Stomach (tissue), 19 donors: ENCODE measurements at places on chromosomes 5 and 9. TPM values are rescaled to one million over a fixed set of nuclear protein-coding genes. Genes with fewer than 3 reads are reported as not detected.
A peak's percentile ranks its signal among the peaks of the same experiment; 100 is the strongest.

FBLL1 gene
- not detected for total RNA-seq

ZDHHC11 gene
- 18.9 TPM for total RNA-seq

NTRK2 gene
- 8.8 TPM for total RNA-seq

IFNK gene
- total RNA-seq, result not detected

GRCh38 chr5:23071682-23072081 lies 218.5 kb upstream of the CDH12 start:
- H3K36me3 ChIP-seq, result no peaks in the 10 kb centered on the region
- H3K27me3 ChIP-seq, result no peaks in the 10 kb centered on the region
- no peak overlapping the region for H3K4me3 ChIP-seq
- no peak overlapping the region for H3K27ac ChIP-seq

GRCh38 chr9:71783120-71783523 lies 14.8 kb upstream of the CEMIP2 start:
- no peaks in the 10 kb centered on the region for H3K36me3 ChIP-seq
- H3K27ac ChIP-seq, result no peak overlapping the region
- H3K4me1 ChIP-seq, result no peaks in the 10 kb centered on the region
- H3K27me3 ChIP-seq, result no peaks in the 10 kb centered on the region

- H3K4me3 ChIP-seq, result no peak overlapping the region
- DNase-seq, result no peak
- peaks cover 18% of the 10 kb centered on the region for H3K36me3 ChIP-seq
- H3K27ac ChIP-seq, result no peak overlapping the region
- no peaks in the 10 kb centered on the region for H3K27me3 ChIP-seq
- H3K4me1 ChIP-seq, result peaks cover 12% of the 10 kb centered on the region
Measured at GRCh38 chr9:19456426-19456825, 47.6 kb downstream of the ACER2 start.

- H3K4me3 ChIP-seq, result no peak overlapping the region
- H3K27ac ChIP-seq, result no peak overlapping the region
- DNase-seq, result no peak
- no peaks in the 10 kb centered on the region for H3K27me3 ChIP-seq
- no peaks in the 10 kb centered on the region for H3K4me1 ChIP-seq
Measured at GRCh38 chr9:86035827-86036440, 63.4 kb downstream of the GOLM1 start.

- H3K4me1 ChIP-seq, result no peaks in the 10 kb centered on the region
- DNase-seq, result no peak
- H3K4me3 ChIP-seq, result no peak overlapping the region
- H3K27ac ChIP-seq, result no peak overlapping the region
- no peaks in the 10 kb centered on the region for H3K27me3 ChIP-seq
Measured at GRCh38 chr5:127085371-127085770, 12.1 kb upstream of the C5orf63 start.

DNA sequence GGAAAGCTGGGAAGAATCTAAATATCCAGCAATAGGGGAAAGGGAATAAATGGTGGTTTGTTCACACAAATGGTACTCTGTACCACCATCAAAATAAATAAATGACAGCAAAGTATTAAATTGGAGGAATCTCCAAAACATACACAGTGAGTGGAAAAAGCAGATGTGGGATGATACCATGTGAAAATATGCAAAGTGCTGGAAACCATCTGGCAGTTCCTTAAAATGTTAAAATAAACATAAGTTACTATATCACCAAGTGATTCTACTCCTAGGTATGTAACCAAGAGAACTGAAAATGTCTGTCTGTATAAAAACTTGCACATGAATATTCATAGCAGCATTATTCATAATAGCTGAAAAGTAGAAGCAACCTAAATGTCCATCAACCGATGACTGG lies 41.9 kb upstream of the TEX48 start:
- DNase-seq, result no peak
- no peak overlapping the region for H3K4me3 ChIP-seq
- H3K27me3 ChIP-seq, result no peaks in the 10 kb centered on the region
- H3K27ac ChIP-seq, result no peak overlapping the region

DNA sequence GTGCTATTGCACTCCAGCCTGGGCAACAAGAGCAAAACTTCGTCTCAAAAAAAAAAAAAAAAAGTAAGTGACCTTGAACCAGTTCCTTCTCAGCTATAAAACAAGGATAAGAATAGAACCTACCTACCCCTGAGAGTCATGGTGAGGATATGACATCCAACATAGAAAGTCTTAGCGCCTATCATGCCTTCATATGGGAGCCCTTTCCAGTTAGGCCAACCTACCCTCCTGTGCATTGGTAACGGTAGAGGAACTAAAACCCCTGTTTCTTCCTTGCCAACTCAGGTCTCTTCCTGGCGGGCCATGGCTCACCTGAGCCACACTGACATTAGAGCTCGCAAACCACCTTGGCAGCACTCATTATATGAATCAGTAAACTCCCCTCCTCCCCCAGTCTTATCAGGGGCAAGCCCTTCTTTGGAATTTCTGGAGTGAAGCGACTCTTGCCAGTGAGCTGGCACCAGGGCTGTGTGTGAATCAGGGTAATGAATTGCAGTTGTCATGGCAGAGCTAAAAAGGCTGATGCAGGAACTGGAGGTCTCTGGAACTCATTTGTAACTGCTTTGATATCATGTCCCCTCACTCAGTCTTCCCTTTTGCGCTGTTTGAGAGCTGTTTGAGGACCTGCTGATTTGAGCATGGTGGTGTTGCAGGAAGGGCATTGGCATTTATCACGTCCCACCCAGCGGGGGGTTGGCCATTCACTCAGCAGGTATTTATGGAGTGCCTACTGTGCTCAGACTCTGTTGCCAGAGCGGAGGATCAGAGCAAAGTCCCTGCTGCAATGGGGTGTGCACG lies 10.3 kb downstream of the WWC1 start:
- peak overlapping the region; percentile 66 for H3K27ac ChIP-seq
- H3K36me3 ChIP-seq, result no peaks in the 10 kb centered on the region
- H3K4me1 ChIP-seq, result peaks cover 14% of the 10 kb centered on the region
- DNase-seq, result peak; percentile 79
- no peak overlapping the region for H3K4me3 ChIP-seq

- no peaks in the 10 kb centered on the region for H3K27me3 ChIP-seq
- H3K4me1 ChIP-seq, result no peaks in the 10 kb centered on the region
- H3K4me3 ChIP-seq, result no peak overlapping the region
Measured at GRCh38 chr5:117271656-117272055, 697.0 kb upstream of the SEMA6A start.

DNA sequence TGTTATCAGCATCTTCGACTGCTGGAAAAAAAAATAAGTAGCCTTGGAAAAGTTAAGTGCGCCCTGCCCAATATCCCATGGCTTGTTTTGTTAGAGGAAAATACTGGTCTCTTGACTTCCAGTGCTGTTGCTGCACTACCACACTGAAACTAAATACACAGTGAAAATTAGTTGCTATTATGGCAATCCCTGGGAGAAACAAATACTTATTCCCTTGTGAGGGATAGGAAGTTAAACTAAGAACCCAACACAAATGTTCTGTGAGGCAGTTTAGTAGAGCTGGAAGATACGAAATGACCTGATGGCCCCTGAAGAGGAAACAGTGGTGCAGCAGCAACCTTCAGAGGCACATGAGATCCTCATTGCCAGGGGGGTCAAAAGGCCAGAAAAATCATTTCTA lies 164.0 kb downstream of the ARL15 start:
- no peak for DNase-seq
- no peak overlapping the region for H3K27ac ChIP-seq
- no peaks in the 10 kb centered on the region for H3K27me3 ChIP-seq
- peaks cover 28% of the 10 kb centered on the region for H3K4me1 ChIP-seq
- no peaks in the 10 kb centered on the region for H3K36me3 ChIP-seq

DNA sequence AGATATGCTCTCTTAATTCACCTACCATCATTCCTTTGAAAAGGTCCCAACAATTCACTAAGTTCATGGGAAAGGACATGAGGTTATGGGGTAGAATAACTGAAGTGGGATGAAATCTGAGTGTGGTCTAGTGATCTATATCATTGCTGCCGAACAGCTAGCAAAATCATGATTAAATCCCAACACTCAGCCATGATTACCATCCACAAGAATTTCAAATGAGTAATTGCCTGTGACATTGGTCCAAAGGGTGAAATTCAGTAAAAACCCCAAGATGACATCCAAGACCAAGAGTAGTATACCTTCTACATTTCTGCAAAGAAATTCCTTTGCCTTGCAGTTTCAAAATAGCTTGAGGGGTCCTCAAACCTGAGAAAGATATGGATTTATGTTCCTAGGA lies 225.6 kb downstream of the SPOCK1 start:
- H3K27me3 ChIP-seq, result no peaks in the 10 kb centered on the region
- no peak overlapping the region for H3K4me3 ChIP-seq
- H3K4me1 ChIP-seq, result no peaks in the 10 kb centered on the region
- no peak for DNase-seq

DNA sequence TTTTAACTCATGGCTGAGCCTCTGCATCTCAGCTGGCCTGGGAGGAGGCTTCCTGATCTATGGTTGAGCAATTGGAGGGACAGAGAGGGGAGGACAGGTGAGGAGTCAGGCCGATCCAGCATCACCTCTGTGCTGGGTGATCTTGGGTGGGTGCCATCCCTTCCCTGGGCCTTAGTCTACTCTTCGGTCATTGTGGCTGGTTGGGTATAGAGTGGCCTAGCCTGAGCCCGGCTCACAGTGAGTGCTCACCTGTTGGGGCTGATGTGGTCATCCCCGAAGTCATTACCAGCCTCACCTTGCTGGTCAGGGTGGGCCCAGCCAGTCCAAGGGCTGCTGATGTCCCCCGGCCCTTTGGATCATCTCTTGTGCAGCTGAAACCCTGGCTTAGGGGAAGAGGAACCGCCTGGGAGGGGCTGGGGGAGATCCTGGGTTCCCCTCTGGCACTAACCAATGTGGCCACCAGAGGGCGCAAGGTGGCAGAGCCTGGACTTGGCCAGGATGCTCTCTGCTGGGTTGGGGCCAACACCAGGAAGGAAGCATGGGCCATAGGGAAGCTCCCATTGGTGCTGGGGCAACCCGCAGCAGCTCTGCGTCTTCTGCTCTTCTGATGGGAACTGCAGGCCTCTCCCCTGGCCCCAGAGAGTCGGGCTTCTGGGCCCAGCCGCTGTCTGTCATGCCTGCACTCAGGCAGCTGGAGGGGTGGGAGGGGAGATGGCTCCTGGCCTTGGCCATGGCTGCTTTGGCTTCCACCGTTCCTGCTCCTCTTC lies 17.3 kb upstream of the ODF2 start:
- peak; percentile 89 for DNase-seq
- H3K4me1 ChIP-seq, result peaks cover 7% of the 10 kb centered on the region
- H3K27me3 ChIP-seq, result no peaks in the 10 kb centered on the region
- no peak overlapping the region for H3K27ac ChIP-seq
- no peaks in the 10 kb centered on the region for H3K36me3 ChIP-seq
- H3K4me3 ChIP-seq, result no peak overlapping the region

- H3K4me3 ChIP-seq, result no peak overlapping the region
- no peaks in the 10 kb centered on the region for H3K4me1 ChIP-seq
- H3K27ac ChIP-seq, result no peak overlapping the region
- H3K36me3 ChIP-seq, result no peaks in the 10 kb centered on the region
Measured at GRCh38 chr5:18078157-18078556, 443.9 kb downstream of the TAF11L14 start.

GRCh38 chr9:113511856-113512761 lies 48.6 kb downstream of the RGS3 start:
- no peaks in the 10 kb centered on the region for H3K27me3 ChIP-seq
- H3K4me1 ChIP-seq, result peaks cover 57% of the 10 kb centered on the region
- no peak for DNase-seq
- H3K27ac ChIP-seq, result peak overlapping the region; percentile 73

DNA sequence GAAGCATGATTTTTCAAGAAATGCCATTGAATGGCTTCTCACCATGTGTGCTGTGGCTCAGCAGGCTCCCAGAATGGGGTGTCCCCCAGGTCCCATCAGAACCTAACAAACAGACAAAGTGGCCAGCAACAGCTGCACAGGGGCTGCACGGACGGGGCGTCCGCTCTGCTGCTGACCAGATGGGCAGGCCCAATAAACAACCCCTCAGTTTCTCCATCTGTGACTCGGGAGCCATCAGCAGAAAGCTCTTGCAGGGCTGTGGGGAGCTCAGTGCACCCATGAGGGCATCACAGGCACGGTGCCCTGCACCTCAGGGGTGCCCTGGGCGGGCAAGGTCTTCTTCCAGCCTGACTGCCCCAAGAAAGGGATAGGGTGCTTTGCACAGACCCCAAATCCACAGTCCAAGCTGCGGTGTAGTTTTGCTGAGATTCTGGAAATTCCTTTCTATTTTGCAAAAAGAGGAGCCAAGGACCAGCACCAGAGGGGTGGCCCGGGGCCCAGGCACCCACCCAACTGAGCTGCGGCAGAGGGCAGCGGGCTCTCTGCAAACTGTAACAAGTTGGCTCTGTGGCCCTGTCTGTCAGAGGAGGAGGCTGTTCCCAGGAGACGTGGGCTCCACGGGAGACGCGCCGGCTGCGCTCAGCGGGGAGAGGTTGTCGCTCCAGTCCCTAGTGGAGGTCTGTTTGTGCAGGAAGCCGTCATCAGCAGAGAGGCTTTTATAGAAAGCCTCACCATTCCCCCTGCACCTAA lies 138.7 kb upstream of the PPP1R26 start:
- no peaks in the 10 kb centered on the region for H3K36me3 ChIP-seq
- H3K27me3 ChIP-seq, result no peaks in the 10 kb centered on the region
- no peak overlapping the region for H3K4me3 ChIP-seq
- H3K27ac ChIP-seq, result no peak overlapping the region
- no peak for DNase-seq

- no peaks in the 10 kb centered on the region for H3K36me3 ChIP-seq
- no peak overlapping the region for H3K27ac ChIP-seq
- H3K4me1 ChIP-seq, result no peaks in the 10 kb centered on the region
- no peak for DNase-seq
- no peak overlapping the region for H3K4me3 ChIP-seq
- H3K27me3 ChIP-seq, result no peaks in the 10 kb centered on the region
Measured at GRCh38 chr5:125070961-125071360, 324.5 kb upstream of the ZNF608 start.

DNA sequence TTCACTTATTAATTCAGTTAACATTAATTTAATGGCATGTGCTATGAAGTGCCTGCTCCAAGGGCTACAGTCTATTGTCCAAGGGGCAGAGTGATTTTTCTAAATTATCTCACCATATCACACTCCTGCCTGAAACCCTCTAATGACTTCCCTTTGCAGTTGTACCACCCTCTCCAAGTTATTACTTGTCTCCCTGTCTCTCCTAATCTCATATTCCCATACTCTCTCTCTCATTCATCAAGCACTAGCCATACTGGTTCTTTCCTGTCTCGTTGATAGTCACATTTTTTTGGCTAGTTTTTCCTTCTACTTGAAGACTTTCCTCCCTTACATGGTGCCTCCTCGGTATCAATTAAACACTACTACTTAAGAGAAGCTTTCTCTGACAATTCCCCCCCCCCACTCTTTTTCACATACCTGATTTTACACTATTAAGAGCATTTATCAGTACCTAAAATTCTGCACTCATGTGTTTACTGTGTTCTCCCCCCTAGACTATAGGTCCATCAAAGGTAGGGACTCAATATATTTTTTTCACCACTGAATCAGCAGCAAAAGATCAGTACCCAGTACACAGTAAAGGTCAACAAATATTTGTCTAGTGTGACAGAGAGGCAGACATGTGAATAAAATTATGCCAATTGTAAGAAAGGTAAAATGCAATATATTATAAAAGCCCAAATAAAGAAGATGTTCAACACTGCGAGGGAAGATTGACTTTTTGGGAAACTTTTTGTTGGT lies 19.0 kb downstream of the RICTOR start:
- H3K4me3 ChIP-seq, result no peak overlapping the region
- no peaks in the 10 kb centered on the region for H3K36me3 ChIP-seq
- no peak for DNase-seq
- no peaks in the 10 kb centered on the region for H3K27me3 ChIP-seq

GRCh38 chr5:144232285-144232684 lies 61.6 kb downstream of the KCTD16 start:
- no peaks in the 10 kb centered on the region for H3K27me3 ChIP-seq
- no peaks in the 10 kb centered on the region for H3K36me3 ChIP-seq
- H3K4me3 ChIP-seq, result no peak overlapping the region
- H3K4me1 ChIP-seq, result no peaks in the 10 kb centered on the region
- DNase-seq, result no peak
